Spleen (tissue), 13 donors: ENCODE measurements at places on chromosomes 6 and 20. TPM values are rescaled to one million over a fixed set of nuclear protein-coding genes. Genes with fewer than 3 reads are reported as not detected.

DNA sequence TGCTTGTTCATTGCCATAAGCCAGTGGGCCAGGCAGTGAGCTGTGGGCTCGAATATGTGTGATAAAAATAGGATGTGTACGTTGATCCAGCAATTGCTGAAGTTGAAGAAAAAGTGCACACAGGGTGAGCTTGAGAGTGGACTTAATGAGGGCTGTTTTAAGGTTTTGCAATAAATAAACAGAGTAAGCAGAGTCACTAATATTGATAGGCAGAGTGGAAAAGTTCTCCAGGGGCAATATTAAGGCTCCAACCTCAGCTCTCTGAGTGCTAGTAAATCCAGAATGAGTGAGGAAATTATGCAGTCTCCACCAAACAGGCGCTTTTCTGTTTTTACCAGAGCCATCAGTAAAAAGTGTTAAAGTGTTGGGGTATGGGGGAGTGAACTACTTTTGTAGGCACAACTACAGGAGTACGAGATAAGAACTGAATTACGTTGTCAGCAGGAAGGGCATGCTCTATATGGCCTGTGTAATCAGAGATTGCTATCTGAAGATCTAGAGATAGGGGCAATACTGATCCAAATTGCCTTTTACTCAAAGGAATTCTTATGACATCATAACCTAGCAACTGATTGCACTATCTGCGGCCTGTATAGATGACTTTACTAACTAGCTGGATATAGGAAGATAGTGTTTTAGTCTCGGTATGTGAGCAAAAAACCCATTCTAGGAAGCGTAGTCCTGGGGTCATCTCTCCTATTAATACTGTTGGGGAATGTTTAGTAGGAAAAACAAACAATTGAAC lies 7.6 kb upstream of the TBC1D20 start:
- DNase-seq: no peak

DNA sequence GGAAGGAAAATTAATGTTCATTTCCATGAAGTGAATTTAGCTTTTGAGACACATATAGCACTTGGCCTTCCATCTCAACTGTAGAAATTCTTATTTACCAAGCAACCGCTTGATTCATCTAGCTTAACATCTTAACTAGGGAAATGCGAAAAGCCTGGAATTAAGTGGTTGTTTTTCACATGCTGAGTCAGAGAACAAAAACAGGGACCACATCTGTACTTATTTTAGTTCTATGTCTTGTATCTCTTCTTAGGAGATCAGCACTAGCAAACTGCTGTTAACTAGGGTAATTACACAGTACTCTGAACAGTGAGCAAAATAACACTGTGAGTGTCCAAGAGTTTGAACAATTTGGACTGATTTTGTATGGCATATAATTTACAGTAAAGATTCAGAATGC lies 590.9 kb upstream of the NRSN1 start:
- no peak for DNase-seq

DNA sequence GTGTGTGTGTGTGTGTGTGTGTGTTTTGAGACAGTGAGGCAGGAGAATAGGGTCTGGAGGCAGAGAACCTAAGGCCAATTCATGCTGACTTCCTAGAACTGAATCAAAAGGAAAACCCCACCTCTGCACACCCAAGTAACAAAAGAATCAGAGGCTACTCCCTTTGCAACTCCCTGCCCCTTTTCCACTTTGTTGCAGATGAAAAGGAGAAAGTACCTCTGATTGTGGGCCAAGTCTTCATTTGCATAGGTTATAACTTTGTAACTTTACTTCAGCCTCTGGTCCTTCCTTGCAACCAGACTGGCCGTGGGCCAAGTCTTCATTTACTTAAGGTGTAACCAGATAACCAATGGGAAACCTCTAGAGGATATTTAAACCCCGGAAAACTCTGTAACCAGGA lies 168.8 kb downstream of the EYA2 start:
- DNase-seq: no peak

- no peak for DNase-seq
Measured at GRCh38 chr6:7373739-7374138, 15.8 kb downstream of the CAGE1 start.

DNA sequence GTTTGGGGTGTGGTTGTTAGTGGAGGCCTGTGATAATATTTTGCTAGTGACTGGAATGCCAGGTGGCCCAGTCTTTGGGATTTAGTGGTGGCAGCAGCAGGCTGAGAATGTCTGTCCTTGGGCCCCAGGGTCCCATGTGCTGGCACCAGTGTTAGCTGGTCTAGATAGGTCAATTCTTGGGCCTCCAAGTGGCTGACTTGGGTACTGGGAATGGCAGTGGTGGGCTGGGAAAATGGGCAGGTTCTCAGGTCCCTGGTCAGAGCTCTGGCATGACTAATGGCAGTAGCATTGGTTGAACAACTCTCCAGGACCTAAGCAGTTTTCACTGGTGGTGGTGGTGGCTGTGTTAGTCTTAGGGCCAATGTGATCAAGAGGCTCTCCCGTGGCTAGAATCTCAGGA lies 50.3 kb downstream of the OLIG3 start:
- no peak for DNase-seq

DNA sequence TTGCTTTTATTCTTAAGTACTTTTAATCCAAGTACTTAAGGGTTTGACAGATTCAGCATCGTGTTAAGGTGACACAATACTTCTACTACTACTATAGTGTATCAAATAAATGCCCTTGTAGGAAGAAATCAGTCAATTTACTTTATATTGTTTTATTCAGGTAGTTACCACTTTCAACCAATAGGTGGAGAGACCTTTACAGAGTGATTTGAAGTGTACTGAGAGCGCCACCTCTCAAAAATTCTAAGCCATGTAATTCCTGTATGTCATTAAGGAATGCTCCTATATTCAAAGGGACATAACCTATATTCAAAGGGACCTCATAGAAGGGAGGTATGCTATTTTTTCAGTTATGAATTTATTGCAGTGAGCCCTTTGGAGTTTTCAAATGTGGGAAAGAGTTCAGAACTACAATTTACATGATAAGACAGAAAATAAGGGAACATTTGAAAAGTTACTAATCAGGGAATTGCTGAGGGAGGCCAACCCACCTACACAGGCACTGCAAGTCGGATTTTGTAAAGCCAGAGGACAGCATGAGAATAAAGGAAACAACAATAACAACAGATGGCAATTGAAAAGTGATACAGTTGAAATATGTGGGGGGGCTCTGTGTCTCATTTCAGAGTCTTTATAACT lies 955.6 kb downstream of the TBC1D32 start:
- DNase-seq: no peak

The PPIL4 gene
- total RNA-seq: 25.7 TPM

- peak; percentile 72 for DNase-seq
Measured at GRCh38 chr6:75204959-75205775, 686 bp downstream of the COL12A1 start.

DNA sequence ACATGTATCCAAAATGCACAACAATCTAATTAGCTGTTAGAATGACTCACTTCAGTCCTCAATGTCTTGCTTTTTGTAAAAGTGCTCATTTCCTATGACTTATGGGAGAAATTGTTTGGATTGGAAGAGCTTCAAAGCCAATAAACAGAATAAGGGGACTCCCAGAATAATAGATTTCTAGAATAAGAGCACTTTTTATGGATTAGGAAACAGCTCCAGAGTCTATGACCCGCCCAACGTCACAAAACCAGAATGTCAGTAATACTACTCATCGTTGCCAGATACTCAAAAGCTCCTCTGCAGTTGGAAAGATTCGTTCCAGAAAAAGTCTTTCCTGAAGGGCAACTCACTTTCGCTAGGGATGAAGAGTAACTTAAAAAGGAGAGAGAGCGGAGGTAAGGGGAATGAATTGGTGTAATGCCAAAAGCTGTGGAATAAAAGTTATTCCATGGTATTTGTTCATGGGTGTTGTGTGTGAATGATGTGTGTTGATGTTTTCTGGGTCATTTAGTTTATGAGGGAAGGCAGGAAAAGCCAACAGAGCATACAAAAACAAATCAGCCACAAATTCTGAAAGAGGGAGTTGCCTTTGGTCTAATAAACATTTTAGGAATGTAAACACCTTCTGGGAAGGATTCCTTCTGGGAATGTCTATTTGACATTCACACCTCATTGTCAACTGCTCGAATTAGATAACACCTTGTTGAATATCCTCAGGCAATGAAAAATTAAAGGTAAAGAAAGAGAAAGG lies 64.6 kb downstream of the SYNE1 start:
- no peak for DNase-seq

DNA sequence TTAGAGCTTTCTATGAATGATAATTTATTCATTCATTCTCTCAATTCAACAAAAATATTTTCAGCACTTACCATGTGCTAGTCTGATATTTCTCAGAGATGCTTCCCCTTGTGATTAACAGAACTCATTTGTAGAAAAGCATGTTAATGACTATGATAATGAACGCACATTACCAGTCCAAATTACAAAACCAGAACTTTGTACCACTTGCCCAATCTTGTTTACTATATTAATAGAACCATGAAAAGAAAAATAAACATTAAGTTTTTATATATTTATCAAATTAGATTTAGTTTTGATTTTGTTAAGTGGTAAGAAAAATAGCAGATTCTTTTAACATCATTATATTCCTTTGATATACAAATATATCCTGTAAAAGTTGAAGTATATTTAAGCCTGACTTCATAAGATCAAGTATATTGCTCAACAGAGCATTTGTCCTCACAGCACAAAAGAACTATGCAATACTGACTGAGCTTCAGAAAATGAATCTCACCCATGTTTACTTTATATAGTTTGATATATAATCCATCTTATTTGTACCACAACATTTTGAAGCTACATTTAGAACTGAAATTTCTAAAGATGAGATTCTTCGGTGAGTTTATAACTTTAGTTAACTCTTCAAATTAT lies 48.9 kb downstream of the TMEM244 start:
- no peak for DNase-seq

DNA sequence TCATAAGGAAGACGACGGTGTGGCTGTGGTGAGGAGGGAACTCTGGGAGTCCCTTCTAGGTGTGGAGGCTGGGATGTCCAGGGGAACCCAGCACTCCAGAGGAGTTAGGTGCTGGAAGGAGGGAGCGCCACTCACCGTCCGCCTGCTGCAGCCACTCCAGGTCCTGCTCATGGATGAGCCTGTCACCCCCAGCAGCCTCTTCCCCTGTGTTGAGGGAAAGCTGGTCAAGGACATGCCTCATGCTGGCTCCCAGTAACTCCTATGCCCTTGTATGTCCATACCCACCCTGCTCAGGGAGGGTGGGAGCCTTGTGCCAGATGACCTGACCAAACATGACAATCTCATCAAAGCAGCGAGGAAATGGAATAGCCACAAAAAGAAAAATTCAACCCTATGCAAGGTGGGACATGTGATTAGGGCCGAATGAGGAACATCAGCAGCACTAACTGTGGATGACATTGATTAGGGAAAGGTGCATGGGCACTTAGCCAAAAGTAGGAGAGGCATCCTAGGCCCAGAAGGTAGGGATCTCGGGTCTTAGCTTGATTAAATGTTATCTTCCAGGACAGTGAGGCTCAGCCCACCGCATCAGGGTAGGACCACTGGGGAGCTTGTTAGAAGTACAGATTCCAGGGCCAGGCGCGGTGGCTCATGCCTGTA lies 3.0 kb downstream of the DNPH1 start:
- no peak for DNase-seq

- no peak for DNase-seq
Measured at GRCh38 chr6:34654061-34654710, 42.4 kb downstream of the ILRUN start.

- DNase-seq: peak; percentile 76
Measured at GRCh38 chr20:25308671-25309394, 60.9 kb downstream of the PYGB start.

The CLPSL2 gene
- not detected for total RNA-seq

DNA sequence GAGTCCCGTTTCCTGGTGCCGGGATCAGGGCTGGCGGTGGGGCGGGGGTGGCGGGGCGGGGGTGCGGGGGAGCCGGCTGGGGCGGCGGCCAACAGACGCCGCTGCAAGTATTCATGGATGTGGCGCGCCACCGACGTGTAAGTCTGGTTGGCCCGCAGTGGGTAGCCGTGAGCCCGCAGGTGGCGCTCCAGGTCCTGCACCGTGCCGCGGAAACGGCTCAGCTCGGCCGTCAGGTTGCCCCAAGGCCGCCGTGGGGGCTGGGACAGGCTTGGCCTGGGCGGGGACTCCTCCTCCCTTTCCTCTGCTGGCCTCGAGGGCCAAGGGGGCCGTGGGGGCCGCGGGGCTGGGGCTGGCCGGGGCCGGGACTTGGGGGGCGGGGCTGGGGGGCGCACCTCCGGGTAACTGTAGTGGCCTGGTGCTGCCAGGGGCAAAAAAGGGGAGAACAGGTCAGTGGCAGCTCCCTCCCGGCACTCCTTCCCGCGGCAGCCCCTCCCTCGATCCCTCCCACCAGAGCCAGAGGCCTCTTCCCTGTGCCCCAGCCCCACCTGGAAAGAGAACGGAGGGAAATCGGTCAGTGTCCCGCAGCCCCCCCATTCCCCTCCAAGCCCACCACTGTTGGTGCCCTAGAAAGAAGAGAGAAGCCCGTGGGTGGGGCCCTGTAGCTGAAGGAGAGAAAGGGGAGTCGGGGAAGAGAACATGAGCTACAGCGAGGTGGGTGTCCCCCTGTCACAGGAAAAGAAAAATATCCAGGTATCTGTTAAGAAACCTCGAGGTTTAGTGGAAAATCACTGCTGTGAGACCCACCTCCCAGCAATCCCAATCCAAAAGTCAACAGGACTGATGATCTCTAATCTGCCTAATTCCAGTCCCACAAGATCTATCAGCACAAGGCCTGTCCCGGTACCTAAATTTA lies 21.3 kb downstream of the TNXB start:
- peak; percentile 94 for DNase-seq

GRCh38 chr6:127518710-127519468 lies at the start of gene MTCL3:
TSS of gene MTCL3 (minus strand) at chr6:127519335.
- no peak for DNase-seq

The ATP6V1G2 gene
- 2.8 TPM for total RNA-seq

- peak; percentile 42 for DNase-seq
Measured at GRCh38 chr6:33944686-33945411, 141.0 kb upstream of the MLN start.

The PRIM2 gene
- total RNA-seq: 16.8 TPM

- no peak for DNase-seq
Measured at GRCh38 chr20:31908424-31908823, 38.0 kb downstream of the TTLL9 start.

DNA sequence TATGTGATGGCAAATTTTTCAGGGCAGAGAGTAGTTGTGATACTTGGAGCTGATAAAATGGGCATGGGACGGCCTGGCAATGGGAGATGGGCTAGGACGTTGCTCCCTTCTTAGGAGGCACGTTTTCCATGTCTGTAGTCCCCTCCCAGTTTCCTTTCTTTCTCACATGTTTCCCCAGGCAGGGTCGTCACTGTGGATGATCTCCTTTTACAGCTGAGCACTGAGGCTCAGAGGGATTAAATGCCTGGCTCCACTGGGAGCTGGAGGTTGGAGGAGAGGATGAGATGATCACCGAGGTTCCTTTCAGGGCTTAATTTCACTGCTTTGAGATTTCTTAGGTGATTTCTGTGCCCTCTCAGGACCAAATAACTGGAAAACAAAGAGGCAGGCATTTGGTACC lies 136.7 kb downstream of the SOBP start:
- DNase-seq: no peak

- peak; percentile 2 for DNase-seq
Measured at GRCh38 chr20:32249030-32249738, 28.3 kb upstream of the KIF3B start.

DNA sequence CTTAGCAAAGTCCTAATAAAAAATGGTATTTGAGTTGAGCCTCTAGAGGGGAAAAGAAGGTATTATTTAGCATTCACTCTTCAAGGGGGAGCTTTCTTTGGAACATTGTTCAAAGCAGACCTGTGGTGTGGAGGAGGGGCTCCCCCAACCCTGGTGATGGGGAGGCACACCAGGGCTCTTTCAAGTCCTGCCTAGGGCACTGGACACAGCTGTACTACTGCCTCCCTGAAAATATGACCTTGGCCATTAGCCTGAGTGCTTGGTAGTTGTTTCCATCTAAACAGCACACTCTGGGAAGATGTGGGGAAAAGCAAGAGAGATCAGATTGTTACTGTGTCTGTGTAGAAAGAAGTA lies 215.1 kb upstream of the CNR1 start:
- DNase-seq: no peak

The DBNDD2 gene
- 31.7 TPM for total RNA-seq
